NCI-H1417 (cell line): ENCODE measurements at places on chromosomes 2 and 18.

DNA sequence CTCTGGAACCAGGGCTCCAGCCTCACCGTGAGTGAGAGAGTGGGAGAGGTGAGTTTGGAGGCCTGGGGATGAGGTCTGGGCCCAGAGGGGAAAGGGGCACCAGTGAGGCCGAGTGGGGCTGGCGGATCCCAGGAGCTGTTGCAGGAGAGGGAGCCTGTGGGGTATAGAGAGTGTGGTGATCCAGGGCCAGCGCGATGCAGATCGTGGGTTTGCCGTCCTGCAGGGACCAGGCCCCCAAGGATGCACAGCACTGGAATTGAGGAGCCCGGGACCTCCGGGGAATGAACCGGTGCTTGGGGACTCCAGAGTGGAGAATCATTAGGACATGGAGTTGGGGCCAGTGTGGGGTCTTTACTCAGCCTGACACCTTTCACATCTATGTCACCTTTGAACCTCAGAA, 25.7 kb upstream of the RAB6D start:
- no peak for DNase-seq

DNA sequence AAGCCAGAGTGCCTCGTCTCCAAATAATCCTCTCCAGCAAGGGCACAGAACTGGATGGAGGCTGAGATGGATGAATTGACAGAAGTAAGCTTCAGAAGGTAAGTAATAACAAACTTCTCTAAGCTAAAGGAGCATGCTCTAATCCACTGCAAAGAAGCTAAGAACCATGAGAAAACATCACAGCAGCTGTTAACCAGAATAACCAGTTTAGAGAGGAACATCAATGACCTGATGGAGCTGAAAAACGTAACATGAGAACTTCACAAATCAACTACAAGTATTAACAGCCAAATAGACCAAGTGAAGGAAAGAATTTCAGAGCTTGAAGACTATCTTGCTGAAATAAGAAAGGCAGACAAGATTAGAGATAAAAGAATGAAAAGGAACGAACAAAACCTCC, 32.3 kb downstream of the WDPCP start:
- no peak for DNase-seq

- no peak for DNase-seq
Measured at GRCh38 chr2:38065502-38066135, 10.3 kb downstream of the CYP1B1 start.

DNA sequence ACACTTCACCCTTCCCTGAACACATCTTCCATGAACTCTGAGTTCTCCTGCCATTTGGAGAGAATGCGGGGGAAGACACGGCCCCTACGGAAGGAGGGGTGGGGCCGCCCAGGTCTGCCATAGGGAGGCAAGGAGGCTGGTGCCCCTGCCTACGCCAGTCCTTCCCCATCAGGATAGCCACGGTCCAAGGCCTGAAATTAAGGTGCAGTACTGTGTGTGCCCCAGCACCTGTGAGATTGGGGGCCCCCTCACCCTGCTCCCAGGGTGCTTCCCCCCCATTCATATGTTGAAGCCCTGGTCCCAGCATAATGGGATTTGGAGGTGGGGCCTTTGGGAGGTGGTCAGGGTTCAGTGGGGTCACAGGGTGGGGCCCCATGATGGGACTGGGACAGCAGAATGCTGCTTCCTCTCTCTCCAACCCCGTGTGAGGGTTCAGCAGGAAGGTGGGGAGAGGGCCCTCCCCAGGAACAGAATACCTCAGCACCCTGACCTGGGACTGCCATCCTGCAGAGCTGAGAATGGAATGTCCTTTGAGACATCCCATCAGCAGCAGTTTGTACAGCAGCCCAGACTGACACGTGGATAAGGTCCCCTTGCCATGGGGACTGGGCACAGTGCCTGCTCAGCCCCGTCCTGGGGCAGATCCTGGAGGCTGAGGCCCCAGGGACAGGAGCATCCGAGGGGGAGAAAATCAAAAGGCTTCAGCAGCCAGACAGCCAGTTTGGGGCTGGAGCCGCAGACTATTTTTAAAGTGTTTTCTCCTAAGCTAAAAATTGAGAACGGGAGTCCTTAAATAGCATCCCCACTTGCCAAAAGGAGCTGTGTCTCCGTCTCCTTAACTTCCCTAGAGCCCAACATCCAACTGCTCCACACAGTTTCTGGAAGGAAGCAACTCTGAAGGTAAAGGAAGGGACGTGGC, 105.1 kb downstream of the NDUFA10 start:
- DNase-seq: no peak

DNA sequence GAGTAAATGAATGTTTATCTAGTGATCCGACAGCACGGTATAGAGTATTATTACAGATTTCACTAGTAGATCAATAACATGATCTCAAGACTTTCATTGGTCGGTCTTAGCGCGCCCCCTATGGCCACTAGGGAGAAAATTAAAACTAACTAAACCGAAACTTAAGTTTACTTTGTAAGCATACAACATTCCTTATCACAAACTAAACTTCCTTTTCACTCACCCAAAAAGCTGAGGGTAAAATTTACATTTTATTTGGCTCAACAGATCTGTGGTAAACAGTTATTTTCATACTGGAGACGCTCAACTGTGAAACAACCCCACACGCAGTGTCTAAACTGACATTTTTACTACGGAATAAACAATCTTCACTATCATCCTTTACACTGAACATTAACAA, 215.6 kb upstream of the MAP2 start:
- DNase-seq: peak; percentile 9

DNA sequence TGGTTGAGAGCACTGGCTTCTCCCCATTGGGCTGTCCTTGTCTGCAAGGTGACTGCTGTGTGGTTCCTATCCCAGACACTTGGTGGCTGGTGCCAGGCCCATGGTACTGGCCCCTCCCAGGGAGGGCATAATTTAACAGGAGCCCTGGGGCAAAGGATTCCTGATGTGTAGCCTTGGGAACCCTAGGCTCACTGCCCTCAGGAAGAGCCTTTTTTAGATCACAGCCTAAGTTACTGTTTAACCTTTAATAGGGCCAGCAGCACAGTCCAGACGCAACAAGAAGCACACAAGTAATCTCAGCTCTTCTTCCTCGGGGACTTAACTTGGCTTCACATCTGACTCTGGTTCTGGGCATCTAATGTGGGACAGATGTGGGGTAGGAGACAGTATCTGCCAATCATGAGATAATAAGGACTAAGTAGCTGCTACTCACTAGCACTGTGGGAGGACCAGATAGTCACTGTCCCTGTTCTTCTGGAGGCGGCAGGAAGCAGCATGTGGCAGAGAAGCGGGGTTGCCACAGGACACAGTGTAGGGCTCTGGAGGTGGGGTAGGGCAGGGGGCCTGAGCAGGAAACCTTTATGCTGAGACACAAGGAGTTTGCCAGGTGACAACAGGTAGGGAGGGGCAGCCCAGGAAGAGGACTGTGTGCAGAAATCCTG, 136.3 kb downstream of the TMEM17 start:
- DNase-seq: no peak

DNA sequence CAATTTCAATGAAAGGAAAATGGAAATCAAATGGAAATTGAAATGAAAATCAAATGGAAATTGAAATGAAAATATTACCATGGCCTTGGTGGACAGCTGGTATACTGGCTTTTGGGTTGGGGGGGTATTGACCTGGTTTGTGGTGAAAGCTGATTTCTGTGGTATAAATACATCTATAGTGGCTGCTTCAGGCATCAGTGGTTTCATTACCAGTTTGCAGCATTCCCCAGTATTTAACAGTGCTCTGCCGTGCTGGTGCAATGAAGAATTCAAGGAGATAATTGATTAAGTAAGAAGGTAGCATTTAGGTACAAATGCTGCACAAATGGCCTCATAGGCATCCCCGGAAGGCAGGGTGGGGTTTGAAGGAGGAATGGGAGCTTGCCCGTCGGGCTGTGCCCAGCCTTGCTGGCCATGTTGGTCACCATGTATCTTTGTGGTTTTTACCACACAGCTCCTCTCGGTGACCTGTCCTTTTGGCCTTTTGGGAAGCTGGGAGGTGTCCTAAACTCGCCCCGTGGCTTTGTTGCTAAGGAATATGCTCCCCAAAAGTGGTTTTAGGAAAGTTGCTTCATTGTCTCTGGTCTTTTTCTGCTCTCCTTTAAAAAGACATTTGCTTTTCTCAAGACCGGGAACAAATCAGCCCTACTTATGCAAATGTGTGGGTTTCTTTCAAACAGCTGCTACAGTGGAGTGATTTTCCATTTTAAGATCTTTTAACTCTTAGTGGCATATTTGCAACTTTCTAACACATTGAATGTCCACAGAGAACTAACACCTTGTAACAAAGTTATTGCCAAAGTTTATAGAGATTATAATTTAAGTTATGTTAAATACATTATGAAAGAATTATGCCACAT, 28.6 kb downstream of the SNTG2 start:
- DNase-seq: no peak

GRCh38 chr2:197073270-197073669, 146.8 kb upstream of the PGAP1 start:
- DNase-seq: no peak

- DNase-seq: peak; percentile 12
Measured at GRCh38 chr18:63339920-63340484, 20.4 kb upstream of the BCL2 start.

- DNase-seq: no peak
Measured at GRCh38 chr18:30687501-30687900, 355.0 kb downstream of the DSC3 start.

- DNase-seq: peak; percentile 70
Measured at GRCh38 chr18:76922107-76922506, 99.8 kb downstream of the ZNF236 start.

DNA sequence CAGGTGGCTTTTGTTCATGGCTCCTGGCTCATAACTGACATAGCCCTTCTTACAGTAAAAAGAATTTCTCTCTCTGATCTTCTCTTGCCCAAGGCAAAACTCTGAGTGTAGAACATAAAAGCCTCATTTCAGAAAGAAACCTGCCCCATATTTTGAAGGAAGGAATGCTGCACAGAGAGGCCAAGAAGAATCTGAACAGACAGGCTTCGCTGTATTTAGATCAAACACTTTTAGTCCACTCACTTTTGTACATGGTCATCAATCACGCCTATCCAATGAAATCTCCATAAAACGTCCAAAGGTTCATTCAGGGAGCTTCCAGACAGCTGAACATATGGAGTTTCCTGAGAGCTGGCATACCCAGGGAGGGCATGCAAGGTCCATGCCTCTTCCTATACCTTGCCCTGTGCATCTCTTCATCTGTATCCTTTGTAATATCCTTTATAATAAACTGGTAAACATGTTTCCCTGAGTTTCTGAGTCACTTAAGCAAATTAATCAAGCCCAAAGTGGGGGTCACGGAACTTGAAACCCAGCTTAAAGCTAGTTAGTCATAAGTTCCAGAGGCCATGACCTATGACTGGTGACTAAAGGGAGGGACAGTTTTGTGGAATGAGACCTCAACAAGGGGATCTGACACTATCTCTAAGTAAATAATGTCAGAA, 62.5 kb upstream of the TMEM247 start:
- no peak for DNase-seq
